Stimulated activated CD4-positive, alpha-beta T cell treated with anti-CD3 and anti-CD28 coated beads, TNF-alpha, amount 100 ng/mL, for 4 hours (primary cell): ENCODE measurements at places on chromosomes 16 and 17.

GRCh38 chr16:85087899-85088569, 24.2 kb downstream of the CIBAR2 start:
- no peak for DNase-seq

GRCh38 chr17:50635732-50635981, 976 bp downstream of the ABCC3 start:
- no peak for DNase-seq

DNA sequence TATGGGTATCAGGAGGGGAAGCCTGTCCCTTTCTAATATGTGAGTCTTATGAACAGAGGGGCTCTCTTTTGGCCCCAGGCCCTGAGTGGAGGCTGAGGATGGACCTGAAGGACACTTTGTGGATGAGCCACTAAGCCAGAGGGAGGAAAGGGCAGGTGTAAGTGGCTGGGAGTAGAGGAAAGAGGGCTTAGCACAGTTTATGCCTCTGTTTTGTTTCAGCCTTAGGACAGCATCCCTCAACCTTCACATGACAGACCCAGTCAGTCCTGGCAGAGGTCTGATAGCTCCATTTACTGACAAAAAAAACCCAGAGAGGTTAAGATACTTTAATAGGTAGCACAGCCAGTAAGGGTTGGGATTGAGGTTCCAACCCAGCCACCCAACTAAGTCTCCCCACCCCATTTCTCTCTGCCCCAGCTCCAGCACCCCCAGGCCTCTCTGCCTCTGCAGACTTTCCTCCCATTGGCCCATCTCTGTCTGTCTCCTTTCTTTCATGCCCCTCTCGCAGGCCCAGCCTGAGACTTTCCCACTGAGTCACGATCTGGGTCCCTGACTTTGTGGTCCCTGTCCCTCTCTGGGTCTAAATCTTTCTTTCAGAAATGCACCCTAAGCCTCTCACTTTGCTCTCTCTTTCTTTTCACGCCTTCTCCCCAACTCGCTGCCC, 4.7 kb upstream of the TBX21 start:
- DNase-seq: no peak

DNA sequence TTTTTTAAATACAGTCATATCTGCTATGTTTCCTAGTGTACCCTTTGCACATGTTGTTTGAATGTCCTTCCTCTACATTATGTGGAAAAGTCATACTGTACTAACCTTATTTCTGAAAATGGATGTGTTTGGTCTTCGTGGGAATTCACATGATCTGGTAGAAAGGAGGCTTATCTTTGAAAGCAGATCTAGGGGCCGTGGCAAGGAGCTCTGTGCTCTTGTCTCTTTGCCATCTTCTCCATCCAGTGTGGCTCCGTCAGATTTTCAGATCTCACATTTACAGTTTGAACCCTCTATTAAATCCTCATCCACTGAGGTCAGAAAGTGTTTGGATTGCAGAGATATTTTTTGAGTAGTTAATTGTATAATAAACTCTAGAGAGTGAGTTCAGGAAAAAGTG, 32.9 kb downstream of the MAP2K4 start:
- no peak for DNase-seq

DNA sequence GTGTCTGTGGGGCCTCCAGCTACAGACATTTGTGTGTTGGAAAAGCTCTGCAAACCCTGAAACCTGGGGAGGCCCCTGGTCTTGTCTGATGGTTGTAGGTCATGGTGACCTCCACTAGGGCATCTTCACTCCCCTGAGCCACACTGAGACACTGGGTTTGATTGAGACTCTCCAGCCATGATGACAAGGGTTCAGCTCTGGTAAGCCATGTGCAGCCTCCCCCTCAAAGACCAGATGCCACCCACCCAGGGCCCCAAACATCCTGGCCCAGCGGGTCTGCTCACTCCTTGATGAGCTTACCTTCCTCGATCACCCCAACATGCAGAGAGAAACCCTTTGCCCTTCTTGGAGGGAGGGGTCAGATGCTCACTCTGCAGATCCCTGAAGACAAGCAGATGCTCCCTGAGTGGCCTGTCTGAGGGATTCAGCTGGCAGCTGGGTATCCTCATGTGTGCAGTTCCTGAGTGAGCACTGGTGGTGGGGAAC, 101.6 kb downstream of the METRNL start:
- no peak for DNase-seq

DNA sequence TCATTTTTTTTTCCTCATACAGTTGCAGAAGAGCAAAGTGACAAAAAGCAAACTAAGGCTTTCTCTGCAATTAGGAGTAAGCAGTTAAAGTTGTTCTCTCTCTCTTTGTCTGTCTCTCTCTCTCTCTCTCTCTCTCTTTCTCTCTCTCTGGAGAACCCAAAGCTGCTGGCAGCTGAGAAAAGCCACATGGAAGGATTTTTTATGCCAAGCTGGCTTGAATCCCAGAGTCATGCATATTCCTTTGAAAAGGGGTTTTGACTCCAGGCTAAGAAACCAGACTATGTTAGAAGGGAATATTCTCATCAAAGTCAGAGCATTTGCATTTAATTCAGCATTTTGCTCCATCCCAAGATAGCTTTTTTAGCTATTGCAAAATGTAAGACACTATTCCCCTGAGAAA, 1114.2 kb upstream of the GOT2 start:
- DNase-seq: no peak

DNA sequence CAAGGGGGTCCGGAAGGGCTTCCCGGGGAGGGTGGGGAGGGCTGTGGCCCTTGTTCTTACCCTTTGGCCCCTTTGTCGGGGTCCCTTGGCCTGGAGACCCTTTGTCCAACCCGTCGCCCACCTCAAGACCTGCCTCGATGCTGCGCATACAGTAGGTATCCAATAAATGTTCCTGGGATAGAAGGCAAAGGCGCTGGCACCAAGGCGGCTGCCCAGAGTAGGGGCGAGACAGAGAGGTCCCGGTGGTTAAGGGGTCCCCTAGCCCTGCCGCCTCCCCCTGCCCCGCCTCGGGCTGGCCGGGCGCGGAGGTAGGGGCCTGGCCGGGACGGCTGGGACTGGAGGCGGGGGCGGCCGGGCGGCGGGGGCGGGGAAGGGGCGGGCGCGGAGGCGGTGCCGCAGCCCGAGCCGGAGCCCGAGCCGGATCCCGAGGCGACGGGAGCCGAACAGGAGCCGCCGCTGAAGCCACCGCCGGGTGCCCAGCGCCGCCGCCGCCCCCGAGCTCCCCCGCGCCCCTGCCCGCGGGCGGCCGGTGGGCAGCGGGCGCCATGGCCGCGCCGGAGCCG, at the start of gene NHERF2:
Gene NHERF2 (plus strand): TSS at position 442 of the 563 bp plus-strand sequence. CDS start 104 bp downstream, at position 546.
- DNase-seq: no peak

GRCh38 chr17:38898291-38898679, 27.1 kb upstream of the LASP1NB start:
- DNase-seq: no peak
